ENCODE measurements at places on chromosomes 16 and 17.

- H3K27me3 ChIP-seq = no peaks in the 10 kb centered on the region
- no peaks in the 10 kb centered on the region for H3K4me1 ChIP-seq
- no peaks in the 10 kb centered on the region for H3K36me3 ChIP-seq
- no peak overlapping the region for H3K4me3 ChIP-seq
- H3K27ac ChIP-seq = no peak overlapping the region
These were observed 163.7 kb downstream of the TMEM114 start for GRCh38 chr16:8426569-8426968.

GRCh38 chr17:40471846-40472732 is 28.8 kb downstream of the IGFBP4 start:
- H3K27ac ChIP-seq = no peak overlapping the region
- H3K4me3 ChIP-seq = no peak overlapping the region
- no peaks in the 10 kb centered on the region for H3K36me3 ChIP-seq
- no peaks in the 10 kb centered on the region for H3K27me3 ChIP-seq
- peaks cover 6% of the 10 kb centered on the region for H3K4me1 ChIP-seq
- no peak for DNase-seq

DNA sequence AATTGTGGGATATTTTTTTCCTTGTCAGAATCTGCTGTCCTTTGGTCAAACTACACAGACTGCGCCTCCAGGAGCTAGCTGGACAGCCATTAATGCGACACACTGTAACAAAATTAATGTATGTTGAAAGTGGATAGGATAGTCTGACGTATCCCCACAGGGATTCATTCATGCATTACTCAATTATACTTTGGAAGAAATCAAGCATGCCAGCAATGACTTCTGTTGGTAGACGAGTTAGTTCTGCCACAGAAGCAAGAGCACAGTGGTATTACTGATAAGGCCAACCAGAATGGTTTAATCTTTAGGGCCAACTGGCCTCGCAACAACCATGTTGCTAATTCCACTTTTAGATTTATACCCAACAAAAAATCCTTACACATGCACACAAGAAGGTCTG is 106.4 kb upstream of the TOB1 start:
- peaks cover 16% of the 10 kb centered on the region for H3K4me1 ChIP-seq
- H3K36me3 ChIP-seq = peaks cover 14% of the 10 kb centered on the region
- H3K4me3 ChIP-seq = no peak overlapping the region
- no peak for DNase-seq

- no peaks in the 10 kb centered on the region for H3K36me3 ChIP-seq
- DNase-seq = no peak
- H3K27ac ChIP-seq = no peak overlapping the region
- H3K4me1 ChIP-seq = no peaks in the 10 kb centered on the region
These were observed 268.3 kb downstream of the ABCC12 start for GRCh38 chr16:47887496-47887895.

DNA sequence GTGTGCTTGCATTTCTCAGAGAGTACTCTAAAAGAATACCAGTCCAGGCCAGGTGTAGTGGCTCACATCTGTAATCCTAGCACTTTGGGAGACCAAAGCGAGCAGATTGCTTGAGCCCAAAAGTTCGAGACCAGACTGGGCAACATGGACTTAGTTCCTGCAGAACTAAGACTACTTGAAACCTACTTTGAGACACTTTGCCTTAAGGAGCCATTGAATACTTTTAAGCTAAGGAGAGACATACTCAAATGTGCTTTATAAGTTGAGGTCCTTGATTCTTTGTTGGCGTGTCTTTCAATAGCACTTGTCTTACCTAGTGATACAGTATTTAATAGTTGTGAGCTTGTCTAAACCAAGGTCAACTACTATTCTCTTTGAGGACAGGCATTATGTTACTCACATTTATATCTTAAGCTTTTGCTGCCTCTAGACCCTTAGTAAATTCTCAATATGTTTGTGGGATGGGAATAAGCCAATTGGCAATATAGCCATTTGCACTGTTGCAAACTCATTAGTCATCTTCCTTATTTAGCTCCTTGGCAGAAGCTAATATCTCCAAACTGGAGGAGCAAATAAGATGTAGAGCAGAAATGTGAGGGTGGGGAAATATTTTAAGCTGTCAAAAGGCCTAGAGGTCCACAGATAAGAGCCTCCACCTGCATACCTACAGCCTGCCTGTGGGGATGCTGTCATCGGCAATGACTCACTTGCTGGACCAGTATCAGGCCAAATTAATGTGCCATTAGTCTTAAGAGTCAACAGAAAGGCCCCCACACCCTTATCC is 16.3 kb downstream of the SCPEP1 start:
- H3K4me3 ChIP-seq = no peak overlapping the region
- no peak for DNase-seq
- H3K27me3 ChIP-seq = no peaks in the 10 kb centered on the region
- peaks cover 9% of the 10 kb centered on the region for H3K4me1 ChIP-seq

GRCh38 chr16:20515688-20516090 is 60.5 kb downstream of the ACSM2B start:
- H3K4me1 ChIP-seq = no peaks in the 10 kb centered on the region
- H3K36me3 ChIP-seq = no peaks in the 10 kb centered on the region
- no peak for DNase-seq

DNA sequence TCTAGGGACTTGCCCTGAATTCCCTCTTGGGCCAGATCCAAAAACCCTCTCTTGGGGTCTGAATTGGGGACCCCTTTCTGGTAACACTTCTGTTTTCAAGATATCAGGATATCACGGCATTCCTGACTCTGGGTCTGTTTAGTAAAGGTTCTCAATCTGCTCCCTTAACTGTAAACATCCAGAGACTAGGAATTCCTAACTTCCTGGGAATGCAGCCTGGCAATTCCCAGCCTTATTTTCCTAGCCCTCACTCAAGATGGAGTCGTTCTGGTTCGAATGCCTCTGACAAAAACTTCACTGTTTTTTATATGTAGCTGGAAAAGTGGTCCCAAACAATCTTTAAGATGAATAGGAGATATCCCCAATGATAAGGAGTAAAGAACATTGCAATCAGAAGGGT is 141.6 kb upstream of the XYLT1 start:
- no peaks in the 10 kb centered on the region for H3K36me3 ChIP-seq
- no peak for DNase-seq
- no peaks in the 10 kb centered on the region for H3K27me3 ChIP-seq
- H3K4me3 ChIP-seq = no peak overlapping the region
- H3K4me1 ChIP-seq = no peaks in the 10 kb centered on the region

DNA sequence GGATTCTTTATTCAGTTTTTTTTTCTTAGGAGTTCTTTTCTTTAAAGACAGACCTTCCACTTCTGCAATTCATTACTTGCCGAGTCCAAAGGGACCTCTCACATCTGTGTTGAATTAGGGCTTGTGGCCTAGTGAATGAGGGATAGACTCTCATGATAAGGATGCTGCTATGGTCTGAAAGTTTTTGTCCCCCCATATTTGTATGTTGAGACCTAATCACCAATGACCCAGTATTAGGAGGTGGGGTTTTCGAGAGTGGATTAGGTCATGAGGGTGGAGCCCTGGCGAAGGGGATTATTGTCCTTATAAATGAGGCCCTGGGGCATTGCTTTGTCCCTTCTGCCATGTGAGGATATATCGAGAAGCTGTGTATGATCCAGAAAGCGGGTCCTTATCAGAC is 9.5 kb downstream of the KRT12 start:
- no peaks in the 10 kb centered on the region for H3K4me1 ChIP-seq
- no peak overlapping the region for H3K27ac ChIP-seq
- H3K36me3 ChIP-seq = no peaks in the 10 kb centered on the region
- no peak overlapping the region for H3K4me3 ChIP-seq

GRCh38 chr16:89052191-89052889 is 41.3 kb upstream of the ACSF3 start:
- H3K36me3 ChIP-seq = no peaks in the 10 kb centered on the region
- no peaks in the 10 kb centered on the region for H3K4me1 ChIP-seq

GRCh38 chr16:74568961-74569631 is 37.8 kb downstream of the GLG1 start:
- peaks cover 5% of the 10 kb centered on the region for H3K4me1 ChIP-seq
- H3K36me3 ChIP-seq = no peaks in the 10 kb centered on the region
- no peak overlapping the region for H3K4me3 ChIP-seq
- H3K27ac ChIP-seq = no peak overlapping the region
- no peaks in the 10 kb centered on the region for H3K27me3 ChIP-seq

- H3K27ac ChIP-seq = no peak overlapping the region
- no peak for DNase-seq
- H3K4me1 ChIP-seq = no peaks in the 10 kb centered on the region
- H3K36me3 ChIP-seq = no peaks in the 10 kb centered on the region
- H3K27me3 ChIP-seq = no peaks in the 10 kb centered on the region
- no peak overlapping the region for H3K4me3 ChIP-seq
These were observed 4.2 kb downstream of the OR3A2 start for GRCh38 chr17:3381957-3382356.

DNA sequence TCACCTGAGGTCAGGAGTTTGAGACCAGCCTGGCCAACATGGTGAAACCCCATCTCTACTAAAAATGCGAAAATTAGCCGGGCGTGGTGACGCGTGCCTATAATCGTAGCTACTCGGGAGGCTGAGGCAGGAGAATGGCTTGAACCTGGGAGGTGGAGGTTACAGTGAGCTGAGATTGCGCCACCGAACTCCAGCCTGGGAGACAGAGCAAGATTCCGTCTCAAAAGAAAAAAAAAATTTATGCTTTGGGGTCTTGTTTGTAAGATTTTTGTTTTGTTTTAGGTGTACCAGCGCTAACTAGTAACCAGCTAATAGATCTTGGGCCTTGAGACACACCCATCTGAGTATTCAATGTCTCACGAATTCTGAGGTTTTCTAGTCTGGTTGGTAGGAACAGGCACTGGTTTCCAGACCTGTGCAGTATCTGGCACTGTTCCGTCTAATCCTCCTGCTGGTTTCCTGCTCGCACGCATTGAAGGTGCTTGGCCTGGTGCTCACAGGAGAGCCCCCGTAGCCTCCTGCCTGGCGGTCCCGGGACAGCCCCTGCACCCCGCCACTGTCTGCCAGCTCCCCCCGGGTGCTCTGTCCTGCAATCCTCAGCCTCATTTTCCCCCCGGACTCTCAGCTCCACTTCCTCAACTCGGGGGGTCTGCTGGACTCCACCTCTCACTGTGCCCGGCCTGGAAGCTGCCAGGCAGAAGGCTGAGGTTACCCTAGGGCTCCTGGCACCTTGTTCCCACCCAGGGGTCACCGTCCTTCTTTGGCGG is 10.6 kb upstream of the DUS1L start:
- H3K4me3 ChIP-seq = no peak overlapping the region
- H3K4me1 ChIP-seq = no peaks in the 10 kb centered on the region
- H3K27ac ChIP-seq = no peak overlapping the region
- peaks cover 19% of the 10 kb centered on the region for H3K36me3 ChIP-seq
- DNase-seq = no peak
- no peaks in the 10 kb centered on the region for H3K27me3 ChIP-seq

- peaks cover 19% of the 10 kb centered on the region for H3K36me3 ChIP-seq
- H3K27ac ChIP-seq = no peak overlapping the region
- H3K27me3 ChIP-seq = no peaks in the 10 kb centered on the region
- DNase-seq = no peak
- H3K4me3 ChIP-seq = peak overlapping the region; percentile 31
- H3K4me1 ChIP-seq = peaks cover 22% of the 10 kb centered on the region
These were observed 3.9 kb downstream of the TRIM25 start for GRCh38 chr17:56909742-56910508.

DNA sequence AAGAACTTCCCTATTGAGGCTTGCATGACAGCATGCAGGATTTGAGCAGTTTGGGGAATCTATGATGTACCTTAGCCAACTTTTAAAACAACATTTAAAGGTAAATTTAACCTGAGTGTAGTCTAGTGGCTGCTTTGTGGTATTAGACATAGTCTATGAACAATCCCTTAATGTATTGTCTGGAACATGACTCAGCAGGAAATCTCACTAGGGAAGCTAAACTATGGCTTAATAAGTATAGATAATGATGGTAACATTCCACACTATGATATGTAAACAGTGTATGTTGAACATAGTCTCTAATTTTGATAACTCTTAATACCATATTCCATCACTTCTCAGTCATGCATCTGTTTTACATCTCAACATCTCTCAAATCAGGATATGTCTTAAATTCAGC is 52.1 kb upstream of the SLC12A3 start:
- no peak for DNase-seq
- H3K27ac ChIP-seq = no peak overlapping the region
- peaks cover 4% of the 10 kb centered on the region for H3K36me3 ChIP-seq
- no peak overlapping the region for H3K4me3 ChIP-seq
- H3K4me1 ChIP-seq = no peaks in the 10 kb centered on the region
- H3K27me3 ChIP-seq = no peaks in the 10 kb centered on the region

- H3K4me1 ChIP-seq = no peaks in the 10 kb centered on the region
- H3K27ac ChIP-seq = no peak overlapping the region
- no peak for DNase-seq
- no peaks in the 10 kb centered on the region for H3K27me3 ChIP-seq
- no peak overlapping the region for H3K4me3 ChIP-seq
These were observed 29.8 kb downstream of the TTYH2 start for GRCh38 chr17:74243013-74243755.

DNA sequence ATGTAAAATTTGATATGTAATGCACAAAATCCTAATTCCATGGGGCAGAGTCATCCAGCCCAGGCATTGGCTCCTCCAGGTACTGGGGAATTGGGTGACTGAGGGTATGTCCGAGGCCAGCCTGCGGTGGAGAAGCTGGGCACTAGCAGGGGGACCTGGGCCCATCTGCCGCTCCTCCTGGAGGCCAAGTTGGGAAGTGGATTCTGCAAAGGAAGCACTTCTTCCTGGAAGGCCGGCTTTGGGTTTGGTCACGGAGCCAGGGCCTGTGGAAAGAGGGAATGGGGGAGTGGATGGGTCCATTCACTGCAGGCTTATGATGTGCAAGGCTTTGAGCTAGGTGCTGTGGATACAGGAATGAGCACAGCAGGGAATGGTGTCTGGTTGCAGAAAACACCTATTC is 85.8 kb downstream of the GNAO1 start:
- no peaks in the 10 kb centered on the region for H3K4me1 ChIP-seq
- H3K27me3 ChIP-seq = no peaks in the 10 kb centered on the region
- no peaks in the 10 kb centered on the region for H3K36me3 ChIP-seq
- no peak overlapping the region for H3K27ac ChIP-seq
- no peak for DNase-seq

DNA sequence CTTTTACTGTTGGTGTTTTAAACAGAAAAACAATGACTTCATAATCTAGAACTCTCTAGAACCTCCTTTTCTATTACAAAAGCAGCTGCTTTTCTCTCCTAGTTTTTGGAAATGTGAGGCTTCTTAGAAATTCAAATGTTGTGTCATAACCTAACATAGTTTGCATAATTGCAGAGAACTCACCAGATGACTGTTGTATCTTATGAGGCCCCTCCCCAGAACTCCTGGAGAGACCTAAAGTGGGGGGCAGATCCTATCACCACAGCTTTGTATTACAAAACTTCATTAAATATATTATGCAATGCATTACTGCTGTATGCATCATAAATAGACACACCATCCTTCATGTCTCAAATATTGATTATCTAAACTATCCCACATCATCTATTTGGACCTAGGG is 538.7 kb upstream of the HSBP1 start:
- no peak overlapping the region for H3K4me3 ChIP-seq
- H3K36me3 ChIP-seq = no peaks in the 10 kb centered on the region

GRCh38 chr16:57823836-57824235 is 21.5 kb upstream of the KIFC3 start:
- H3K27me3 ChIP-seq = no peaks in the 10 kb centered on the region
- H3K27ac ChIP-seq = no peak overlapping the region
- no peak overlapping the region for H3K4me3 ChIP-seq
- DNase-seq = no peak
- no peaks in the 10 kb centered on the region for H3K36me3 ChIP-seq
- peaks cover 11% of the 10 kb centered on the region for H3K4me1 ChIP-seq
